Panc1 (cell line): ENCODE measurements at places on chromosomes 1 and 21.

GRCh38 chr1:1625824-1626206, 6.2 kb upstream of the MMP23B start:
- no peak for DNase-seq

- DNase-seq = no peak
Measured at GRCh38 chr21:40054403-40054802, 187.2 kb downstream of the PCP4 start.

- DNase-seq = no peak
Measured at GRCh38 chr1:22104865-22105437, 37.9 kb downstream of the WNT4 start.

- no peak for DNase-seq
Measured at GRCh38 chr21:24955275-24955961, 651.9 kb downstream of the MRPL39 start.

GRCh38 chr1:167221126-167221737, 546 bp downstream of the POU2F1 start:
- no peak for DNase-seq

GRCh38 chr1:241286486-241286885, 70.5 kb downstream of the RGS7 start:
- DNase-seq = no peak

DNA sequence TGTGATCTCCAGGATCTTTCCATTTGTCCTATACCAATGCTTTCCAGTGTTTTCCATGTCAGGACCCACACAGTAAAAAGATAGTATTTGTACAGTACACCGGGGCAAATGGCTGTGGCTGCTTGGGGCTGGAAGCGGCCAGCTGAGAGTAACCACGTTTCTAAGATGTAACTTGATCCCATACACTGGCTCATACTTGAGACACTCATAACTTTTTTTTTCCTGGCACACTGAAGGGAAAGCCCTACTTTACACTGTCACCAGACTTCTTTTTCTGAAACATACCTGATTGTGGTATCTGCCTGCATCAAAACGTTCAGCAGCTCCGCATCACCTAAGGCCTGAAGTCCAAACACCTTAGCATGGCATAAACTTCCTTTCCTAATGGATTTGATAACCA, 21.6 kb downstream of the VPS13D start:
- DNase-seq = no peak

GRCh38 chr21:42061195-42061985, 9.7 kb upstream of the UMODL1 start:
- no peak for DNase-seq

GRCh38 chr1:32892368-32893197, 6.3 kb downstream of the HPCA start:
- DNase-seq = no peak

DNA sequence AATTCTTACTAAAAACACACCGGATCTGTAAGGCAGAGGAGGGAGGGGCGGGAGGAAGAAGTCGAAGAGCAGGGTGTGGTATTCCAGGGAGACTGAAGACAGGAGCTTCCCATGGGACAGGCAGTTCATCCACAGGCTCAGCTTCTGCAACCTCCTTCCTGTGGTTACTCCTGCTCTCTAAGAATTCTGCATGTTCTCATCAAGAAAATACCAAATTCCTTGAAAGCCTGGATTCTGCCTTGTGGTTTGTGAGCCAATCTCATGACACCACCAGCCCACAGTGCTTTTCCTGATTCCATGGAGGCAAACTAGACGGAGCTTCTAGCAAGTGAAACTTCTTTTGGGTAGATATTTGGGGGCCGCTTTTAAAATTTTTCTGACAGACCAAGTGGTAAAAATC, 1.1 kb upstream of the ST6GALNAC3 start:
- no peak for DNase-seq

DNA sequence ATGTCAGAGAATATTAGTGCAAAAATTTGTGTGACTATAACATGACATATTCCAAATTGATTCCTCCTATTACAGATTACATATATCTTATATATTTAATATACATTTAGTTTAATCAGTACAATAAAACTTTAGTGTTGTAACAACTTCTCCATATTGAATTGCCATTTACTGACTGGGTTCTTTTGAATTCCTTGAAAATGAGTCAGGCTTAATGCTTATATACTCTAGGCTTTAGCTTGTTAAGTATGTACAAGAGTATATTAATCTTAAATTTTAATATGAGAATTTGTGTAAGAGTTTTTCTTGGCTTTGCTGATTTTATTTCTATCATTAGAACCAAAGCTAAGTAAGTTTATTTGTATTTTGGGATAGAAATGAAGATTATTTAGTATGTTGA, 40.3 kb downstream of the XPR1 start:
- DNase-seq = no peak

DNA sequence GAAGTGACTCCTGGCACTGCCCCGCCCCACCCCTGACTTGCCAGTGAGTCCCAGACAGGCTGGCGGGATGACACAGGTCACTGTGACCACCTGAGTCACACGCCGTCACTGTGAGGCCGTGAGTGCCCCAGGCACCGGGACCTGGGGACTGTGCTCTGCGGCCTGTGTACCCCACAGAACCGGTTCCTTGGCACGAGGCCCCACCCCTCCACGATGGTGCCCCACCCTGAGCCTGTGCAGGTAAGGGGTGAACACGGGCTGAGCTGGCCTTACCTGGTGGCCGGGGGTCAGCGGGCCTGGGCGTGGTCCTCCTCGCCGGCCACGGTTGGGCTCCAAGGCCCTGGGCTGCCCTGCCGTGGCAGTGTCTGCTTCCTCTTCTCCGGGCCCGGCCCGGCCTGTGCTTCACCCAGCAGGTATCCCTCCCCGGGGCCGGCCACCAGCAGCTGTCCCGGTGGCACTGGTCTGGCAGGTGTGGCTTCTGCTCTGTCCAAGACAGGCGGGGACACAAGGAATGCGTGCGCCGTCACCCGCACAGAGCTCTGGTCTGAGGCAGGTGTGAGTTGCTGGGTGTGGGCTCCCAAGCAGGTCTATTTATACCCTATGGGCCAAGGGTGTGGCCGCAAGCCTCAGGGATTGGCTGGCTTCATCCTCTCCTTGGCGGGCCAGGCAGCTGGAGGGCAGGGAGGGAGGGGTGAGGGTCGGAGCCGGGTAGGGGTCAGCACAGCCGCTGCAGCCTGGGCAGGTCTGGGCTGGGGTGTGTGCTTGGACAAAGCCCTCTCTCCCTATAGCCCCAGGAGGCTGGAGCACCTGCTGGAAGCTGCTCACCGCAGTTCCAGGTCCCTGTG, at the start of gene RNF223:
TSS of gene RNF223 (minus strand) at position 564 of the 845 bp plus-strand sequence. CDS start 1,740 bp downstream, outside the sequence.
- no peak for DNase-seq

DNA sequence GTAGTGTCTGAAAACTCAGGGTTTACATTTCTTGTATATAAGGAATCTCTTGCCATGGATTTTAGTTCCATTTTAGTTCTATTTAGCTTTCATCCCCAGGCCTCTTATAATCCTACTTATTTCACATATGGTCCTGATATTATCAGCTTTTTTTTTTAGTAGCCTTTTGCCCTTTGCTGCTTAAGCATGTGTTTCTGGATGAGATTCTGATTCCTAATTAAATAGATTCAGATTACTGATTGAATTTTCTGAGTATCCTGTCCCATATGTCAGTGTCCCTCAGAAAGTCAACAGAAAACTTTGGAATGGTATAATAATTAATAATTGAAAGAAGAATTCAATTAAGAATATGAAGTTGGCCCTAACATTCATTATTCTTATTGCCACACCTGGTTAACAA, 134.7 kb upstream of the HOOK1 start:
- no peak for DNase-seq
